ENCODE measurements at places on chromosomes 11 and 22. TPM values are rescaled to one million over a fixed set of nuclear protein-coding genes. Genes with fewer than 3 reads are reported as not detected.

The PIWIL4 gene
- 0.29 TPM for polyA plus RNA-seq

The SLC7A4 gene
- polyA plus RNA-seq, result not detected

The HBB gene
- polyA plus RNA-seq, result not detected

The OLFML1 gene
- polyA plus RNA-seq, result not detected

The SCN3B gene
- 0.25 TPM for polyA plus RNA-seq

The CCDC73 gene
- 0.03 TPM for polyA plus RNA-seq

DNA sequence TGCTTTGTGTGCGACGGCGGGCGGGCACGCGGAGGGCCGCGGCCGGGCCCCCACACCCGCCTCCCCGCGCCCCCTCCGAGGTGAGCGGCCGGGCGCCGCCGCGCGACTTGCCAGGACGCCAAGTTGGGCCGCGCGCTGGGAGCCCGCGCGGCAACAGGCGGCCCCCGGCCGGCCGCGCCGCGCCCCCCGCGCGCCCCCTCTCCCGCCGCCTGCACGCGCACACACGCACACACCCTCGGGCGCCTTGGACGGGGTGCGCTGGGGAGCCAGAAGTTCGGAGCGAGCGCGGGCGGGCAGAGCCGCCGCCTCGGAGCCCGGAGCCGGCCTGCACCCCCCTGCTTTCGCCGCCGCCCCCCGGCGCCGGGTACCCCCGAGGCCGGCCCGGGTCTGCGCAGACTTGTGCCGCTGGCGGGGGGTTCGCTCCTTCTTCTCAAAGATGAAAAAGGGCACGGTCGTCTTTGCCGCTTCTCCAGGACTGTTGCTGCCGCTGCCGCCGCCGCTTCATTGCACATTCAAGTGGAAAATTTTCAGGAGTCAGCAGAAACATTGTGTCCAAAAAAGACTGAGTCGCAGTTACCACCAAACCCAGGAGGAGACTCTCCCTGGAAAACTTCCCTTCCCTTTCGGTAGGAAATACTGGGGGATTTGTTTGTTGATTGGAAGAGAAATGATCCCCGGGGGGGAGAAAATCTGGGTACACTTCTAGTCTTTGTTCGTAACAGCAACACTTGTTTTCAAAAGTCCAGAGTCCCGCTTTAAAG is 895 bp downstream of the TEAD1 start:
- no peak for DNase-seq

- DNase-seq, result no peak
Observed at GRCh38 chr11:63663809-63664208, 7.4 kb downstream of the ATL3 start.

GRCh38 chr11:10752061-10752460 is 1.0 kb downstream of the CTR9 start:
- DNase-seq, result no peak

- no peak for DNase-seq
Observed at GRCh38 chr11:61654397-61654829, 25.8 kb upstream of the DAGLA start.

- DNase-seq, result no peak
Observed at GRCh38 chr11:106524436-106524835, 447.0 kb downstream of the AASDHPPT start.

- no peak for DNase-seq
Observed at GRCh38 chr11:2996976-2997375, 4.8 kb upstream of the NAP1L4 start.

GRCh38 chr22:28773461-28773867 is 969 bp downstream of the CCDC117 start:
- peak; percentile 8 for DNase-seq

DNA sequence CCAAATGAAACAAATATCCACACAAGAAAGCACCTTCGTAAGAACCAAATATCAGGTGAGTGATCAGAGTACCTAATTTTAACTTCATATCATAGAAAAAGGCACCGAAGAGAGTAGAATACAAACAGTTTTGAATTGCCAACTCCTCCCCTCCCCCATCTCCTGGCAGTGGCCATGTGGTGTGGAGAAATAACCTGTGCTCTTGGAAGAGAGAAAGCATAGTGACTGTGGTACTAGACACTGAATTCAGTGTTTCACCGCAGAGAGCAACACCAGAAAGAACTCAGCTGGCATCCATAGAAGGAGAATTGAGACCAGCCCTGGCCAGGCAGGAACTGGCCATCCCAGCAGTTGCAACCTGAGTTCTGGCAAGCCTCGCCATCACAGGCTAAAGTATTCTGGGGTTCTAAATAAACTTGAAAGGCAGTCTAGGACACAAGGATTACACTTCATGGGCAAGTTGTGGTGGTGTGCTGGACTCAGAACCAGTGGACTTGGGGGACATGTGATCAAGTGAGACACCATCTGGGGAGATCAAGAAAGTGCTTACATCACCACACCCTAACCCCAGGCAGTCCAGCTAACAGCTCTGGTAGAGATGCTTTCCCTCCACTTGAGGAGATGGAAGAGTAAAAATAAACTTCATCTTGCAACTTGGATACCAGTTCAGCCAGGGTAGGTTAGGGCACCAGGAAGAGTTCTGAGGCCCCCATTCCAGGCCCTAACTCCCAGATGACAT is 1003.2 kb downstream of the NTM start:
- no peak for DNase-seq

- no peak for DNase-seq
Observed at GRCh38 chr22:22316589-22316988, 72.0 kb downstream of the VPREB1 start.

DNA sequence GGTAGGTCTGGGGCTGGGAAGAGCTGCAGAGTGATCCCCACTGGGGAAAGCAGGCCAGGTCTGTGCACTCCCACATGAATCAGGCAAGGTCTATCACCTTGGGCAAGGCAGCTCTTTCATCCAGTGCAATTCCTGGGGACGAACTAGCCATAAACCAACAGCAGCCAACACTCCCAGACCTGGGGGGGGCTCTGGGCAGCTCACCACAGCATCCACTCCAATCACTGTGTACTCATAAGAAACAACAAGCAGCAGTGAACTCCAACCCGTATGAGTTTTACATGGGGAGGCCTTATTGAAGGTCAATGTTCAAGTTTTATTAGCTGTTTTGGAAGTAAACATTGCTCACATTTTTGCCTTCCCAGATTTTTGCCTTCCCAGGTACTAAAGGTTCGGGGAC is 157.4 kb upstream of the NAV2 start:
- no peak for DNase-seq

GRCh38 chr11:86202013-86202336 is 42.6 kb upstream of the EED start:
- no peak for DNase-seq

DNA sequence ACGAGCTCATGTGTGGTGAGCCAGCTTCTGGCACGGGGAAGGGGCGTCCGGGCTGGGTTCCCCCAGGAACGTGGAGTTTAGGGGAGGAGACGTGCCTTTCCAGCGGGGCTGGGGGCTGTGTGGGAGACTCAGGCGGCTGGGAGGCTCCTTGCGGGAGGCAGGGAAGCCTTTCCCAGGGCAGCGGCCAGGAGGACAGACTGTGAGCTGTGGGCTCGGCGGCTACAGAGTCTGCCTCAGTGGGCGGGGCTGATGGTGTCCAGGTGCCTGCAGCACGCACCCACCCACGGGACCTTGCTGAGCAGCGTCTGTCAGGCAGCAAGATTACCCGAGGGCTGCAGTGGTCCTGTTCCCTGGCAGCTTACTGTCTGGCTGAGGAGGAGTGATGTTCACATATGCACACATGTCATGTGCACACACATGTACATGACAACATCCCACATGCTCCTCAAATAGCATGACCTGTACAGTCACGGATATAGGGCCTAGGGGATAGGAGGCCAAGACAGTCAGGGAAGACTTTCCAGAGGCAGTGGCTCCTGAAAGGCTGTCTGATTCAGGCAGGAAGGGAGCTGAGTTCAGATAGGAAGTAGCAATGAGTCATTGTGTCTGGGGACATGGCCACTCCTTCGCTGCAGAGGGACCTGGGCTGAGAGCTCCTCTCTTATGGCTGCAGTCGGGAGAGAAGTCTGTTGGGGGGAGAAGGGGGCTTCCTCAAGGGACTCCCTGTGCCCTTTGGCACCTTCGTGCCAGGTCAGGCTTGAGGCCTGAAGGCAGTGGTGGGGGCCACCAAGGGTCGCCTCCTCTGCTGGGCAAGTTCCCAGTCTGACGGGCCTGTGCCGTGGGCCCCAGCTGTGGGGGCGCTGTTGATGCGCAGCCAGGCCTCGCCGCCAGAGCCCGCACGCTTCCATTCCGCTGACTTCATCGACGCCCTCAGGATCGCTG is 23.3 kb upstream of the PPP6R3 start:
- peak; percentile 65 for DNase-seq

DNA sequence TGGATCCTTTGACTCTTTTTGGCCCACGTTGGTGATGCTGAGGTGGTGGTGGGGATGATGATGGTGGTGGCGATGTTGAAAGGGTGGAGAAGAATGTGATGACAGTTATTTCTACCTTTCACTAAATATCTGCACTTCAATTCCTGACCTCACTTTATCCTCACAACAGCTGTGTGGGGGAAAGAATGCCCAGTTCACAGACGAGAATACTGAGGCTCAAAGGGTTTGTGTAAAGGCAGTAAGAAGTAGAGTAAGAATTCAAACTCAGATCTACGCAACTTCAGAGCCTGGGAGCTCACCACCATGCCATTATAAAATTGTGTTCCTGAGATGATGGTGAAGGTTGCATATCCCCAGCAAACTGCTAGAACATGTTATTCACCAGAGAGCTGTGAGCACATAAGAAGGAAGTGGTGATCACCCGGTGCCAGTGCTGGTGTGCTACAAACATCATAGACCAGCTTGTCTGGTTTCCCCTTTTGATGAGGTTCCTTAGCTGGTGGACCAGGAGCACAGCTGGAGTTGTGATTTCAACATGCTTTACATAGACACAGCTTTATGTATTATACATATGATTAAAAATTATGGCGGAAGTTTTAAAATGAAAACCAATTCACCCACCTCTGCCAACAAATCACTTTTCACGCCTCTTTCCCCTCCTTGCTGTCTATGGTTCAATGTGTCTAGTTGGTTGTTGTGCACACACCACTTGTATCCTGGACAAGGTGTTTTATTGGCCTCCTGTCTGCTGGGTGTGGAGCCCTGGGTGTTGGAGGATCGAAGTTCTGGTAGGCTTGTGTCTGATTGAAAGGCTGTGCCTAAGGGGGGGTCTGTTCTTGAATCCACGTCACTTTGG is 6.2 kb downstream of the ST14 start:
- no peak for DNase-seq

DNA sequence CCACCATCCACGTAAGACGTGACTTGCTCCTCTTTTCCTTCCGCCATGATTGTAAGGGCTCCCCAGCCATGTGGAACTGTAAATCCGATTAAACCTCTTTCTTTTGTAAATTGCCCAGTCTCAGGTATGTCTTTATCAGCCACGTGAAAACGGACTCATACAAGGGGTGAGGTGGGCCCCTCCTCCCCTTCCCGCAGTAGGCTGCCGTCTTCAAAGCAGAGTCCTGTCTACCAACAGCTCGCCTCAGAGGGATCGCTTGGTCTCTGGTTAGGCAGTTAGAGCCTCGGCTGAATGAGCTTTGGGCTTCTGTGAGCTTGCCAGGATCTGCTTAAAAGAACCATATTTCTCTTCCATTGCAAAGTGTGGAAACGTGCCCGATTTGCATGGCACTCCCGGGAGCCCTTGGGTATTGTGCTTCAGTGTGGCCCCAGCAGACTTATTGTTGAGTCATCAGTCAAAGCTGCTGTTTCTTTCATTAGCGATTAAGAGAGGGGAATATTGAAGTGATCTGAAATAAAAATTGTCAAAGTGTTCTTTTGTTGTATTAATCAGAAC is 338.3 kb downstream of the TBC1D22A start:
- no peak for DNase-seq

DNA sequence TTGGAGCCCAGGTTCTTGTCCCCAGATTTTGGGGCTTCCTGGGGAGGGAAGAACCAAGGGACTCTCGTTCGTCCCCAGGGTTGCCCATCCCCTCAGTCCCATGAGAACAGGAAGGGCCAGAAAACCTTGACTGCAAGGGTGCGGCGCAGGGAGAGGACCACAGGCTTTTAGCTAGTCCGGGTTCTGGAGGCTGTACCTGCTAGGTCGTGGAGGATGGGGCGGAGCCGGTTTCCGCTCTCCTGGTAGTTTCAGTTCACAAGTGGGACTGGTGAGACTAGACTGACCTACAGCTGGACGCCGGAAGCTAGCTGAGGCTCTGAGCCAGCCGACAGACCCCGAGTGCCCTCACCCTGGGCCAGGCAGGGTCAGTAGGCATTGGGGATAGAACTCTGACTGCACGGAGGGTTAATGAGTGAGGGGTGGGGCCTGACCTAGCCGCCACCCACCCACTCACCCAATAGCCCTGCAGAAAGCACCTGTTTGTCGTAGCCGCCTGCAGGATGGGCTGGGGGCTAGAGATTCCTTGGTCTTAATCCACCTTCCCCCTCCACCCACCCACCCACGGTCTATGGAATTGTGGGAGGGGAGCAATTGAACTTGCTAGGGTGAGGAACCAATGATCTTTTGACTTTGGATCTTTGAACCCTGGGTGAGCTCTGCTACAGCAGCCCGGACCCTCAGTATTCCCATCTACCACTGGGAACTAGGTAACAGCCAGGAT is 1.5 kb downstream of the MAFF start:
- peak; percentile 47 for DNase-seq

DNA sequence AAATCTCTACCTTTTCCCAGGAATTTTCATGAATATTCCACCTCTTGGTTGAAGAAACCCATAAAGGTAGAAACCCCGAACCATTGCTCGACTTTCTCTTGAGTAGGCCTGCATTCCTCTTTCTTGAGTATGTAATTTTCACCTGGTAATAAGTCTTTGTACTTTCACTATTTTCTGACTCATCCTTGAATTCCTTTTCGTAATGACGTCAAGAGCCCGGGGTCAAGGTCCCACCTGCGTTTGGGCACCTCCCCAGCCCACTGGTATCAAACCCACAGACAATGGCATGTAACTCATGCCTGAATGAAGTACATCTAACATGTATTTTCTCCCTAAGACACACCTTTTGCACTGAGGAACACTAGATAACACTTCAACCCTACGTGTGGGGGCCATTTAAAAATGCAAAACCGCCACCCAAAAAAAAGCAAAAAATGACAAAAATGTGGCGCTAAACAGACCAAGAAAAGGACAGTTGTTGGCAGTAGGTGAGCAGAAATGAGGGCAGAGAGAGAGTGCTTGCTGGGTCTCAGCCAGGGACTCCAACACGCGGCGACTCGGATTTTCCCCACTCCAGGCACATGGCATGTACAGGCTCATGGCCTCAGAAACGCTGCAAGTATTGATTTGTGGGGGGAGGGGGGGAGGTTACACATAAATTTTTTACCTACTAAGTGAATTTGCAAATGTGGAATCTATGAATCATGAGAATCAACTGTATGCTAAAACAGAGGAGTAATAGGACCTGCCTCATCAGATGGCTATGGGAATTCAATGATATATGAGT is 4.1 kb upstream of the C11orf24 start:
- DNase-seq, result peak; percentile 56

- no peak for DNase-seq
Observed at GRCh38 chr22:48568736-48569330, 1258.8 kb downstream of the BRD1 start.

DNA sequence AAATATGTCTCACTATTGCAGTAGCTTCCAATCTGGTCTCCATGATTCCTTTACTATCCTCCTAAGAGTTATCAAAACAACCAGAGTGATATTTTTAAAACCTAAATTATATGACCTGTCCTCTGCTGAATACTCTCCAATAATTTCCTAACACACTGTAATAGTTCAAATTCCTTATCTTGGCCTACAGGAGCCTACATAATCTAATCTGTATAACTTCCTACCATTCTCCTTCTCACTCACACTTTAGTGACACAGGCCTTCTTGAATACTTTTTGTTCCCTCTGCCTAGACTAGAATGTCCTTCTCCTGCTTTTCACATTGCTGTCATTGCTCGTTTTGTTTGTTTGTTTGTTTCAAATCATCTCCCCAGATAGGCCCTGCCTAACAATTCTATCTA is 9.4 kb downstream of the FHIP1B start:
- no peak for DNase-seq

Measured in A549 (cell line).